ENCODE measurements at places on chromosomes 11 and 22. TPM values are rescaled to one million over a fixed set of nuclear protein-coding genes. Genes with fewer than 3 reads are reported as not detected.

The CDKN1C gene
- 391 TPM for total RNA-seq

GRCh38 chr11:47408598-47409439 lies 429 bp downstream of the SLC39A13 start:
- H3K27me3 ChIP-seq = peaks cover 14% of the 10 kb centered on the region
- H3K4me1 ChIP-seq = peaks cover 11% of the 10 kb centered on the region
- peak overlapping the region; percentile 80 for H3K27ac ChIP-seq

GRCh38 chr11:123653827-123654565 lies 428 bp downstream of the SCN3B start:
- peak overlapping the region; percentile 96 for H3K4me3 ChIP-seq
- peaks cover 25% of the 10 kb centered on the region for H3K4me1 ChIP-seq
- H3K36me3 ChIP-seq = no peaks in the 10 kb centered on the region
- peaks cover 6% of the 10 kb centered on the region for H3K27me3 ChIP-seq
- peak overlapping the region; percentile 95 for H3K27ac ChIP-seq

DNA sequence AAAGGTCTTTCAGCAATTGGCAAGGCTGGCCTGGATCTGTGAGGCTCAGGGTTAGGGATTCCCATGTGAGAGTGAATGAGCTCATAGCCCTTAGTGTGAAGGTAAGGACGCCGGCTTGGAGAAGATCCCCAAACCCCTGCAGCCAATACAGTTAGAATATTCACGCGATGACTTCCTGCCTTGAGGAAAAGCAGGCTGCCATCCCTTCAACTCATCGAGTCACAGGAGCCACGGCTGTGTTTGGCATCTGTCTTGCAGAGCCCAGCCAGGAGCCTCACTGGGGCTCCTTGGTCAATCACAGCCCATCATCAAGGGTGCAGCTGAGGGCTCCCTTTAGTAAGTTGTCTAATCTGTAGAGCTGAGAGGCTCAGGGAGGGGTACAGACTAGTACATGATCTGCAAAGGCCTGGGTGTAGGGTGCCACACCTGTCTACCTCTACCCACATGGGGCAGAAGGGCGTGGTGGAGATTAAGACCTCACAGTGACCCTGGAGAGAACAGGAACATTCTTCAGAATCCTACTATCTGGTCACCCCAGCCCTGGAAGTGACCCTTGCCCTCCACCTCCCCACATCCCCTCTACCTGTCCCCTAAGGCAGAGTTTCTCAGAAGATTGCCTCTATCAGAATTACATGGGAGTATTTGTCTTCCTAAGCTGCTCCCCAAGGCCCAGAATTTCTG lies 18.5 kb downstream of the IL10RA start:
- peaks cover 13% of the 10 kb centered on the region for H3K27me3 ChIP-seq
- H3K27ac ChIP-seq = no peak overlapping the region
- H3K4me3 ChIP-seq = no peak overlapping the region
- H3K36me3 ChIP-seq = peaks cover 6% of the 10 kb centered on the region

The NAALAD2 gene
- total RNA-seq = 7.2 TPM

The FAM76B gene
- 33.9 TPM for total RNA-seq

- H3K27me3 ChIP-seq = peaks cover 23% of the 10 kb centered on the region
- H3K36me3 ChIP-seq = peaks cover 5% of the 10 kb centered on the region
- H3K4me3 ChIP-seq = no peak overlapping the region
Measured at GRCh38 chr11:115168229-115168671, 336.0 kb downstream of the CADM1 start.

- no peaks in the 10 kb centered on the region for H3K4me1 ChIP-seq
- no peak for DNase-seq
- no peak overlapping the region for H3K27ac ChIP-seq
- no peak overlapping the region for H3K4me3 ChIP-seq
- peaks cover 3% of the 10 kb centered on the region for H3K36me3 ChIP-seq
Measured at GRCh38 chr11:74532501-74533246, 39.1 kb upstream of the LIPT2 start.

The AMPD3 gene
- total RNA-seq = 0.44 TPM

The C11orf65 gene
- total RNA-seq = 0.54 TPM

Data from glutamatergic neuron (in vitro differentiated cells).